Kidney epithelial cell (primary cell): ENCODE measurements at places on chromosomes 11 and 22.

GRCh38 chr11:116376054-116376453 is 396.7 kb downstream of the BUD13 start:
- no peak for DNase-seq

DNA sequence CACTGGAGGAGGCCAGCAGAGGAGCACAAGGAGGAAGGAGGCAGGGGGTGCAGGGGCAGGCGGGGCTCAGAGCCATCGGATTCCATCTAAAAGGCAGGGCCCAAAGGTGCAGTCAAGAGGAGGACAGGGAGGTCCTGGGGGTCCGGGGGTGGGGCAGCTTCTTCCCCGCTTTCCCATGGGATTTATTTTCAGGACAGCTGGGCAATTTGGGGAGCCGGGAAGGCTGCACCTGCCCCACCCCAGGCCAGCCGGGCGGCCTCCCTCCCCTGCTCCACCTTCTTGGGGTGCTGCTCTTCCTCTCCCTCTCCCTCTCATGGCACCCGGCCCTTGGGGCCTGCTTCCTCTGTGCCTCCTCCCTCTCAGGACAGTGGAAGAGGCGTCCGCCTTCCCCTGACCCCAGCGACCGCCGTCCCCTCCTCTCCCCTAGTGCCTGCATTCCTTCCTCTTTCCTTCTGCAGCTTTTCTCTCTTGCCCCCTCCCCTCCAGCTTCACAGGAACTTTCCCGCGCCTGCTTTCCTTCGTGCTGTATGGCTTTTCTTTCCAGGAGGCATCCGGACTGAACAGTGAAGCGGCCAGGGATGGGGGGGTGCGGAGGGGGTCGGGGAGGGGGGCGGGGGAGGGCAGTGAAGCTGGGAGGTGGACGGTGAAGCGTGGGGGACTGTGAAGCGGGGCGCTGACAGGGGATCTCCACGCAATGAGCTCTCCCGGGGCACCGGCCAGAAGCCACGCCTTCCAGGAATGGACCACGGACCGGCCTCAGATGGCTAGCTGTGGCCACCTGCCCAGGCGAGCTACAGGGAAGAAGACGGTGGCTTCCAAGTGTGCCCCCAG is 26.9 kb downstream of the APOBEC3H start:
- DNase-seq = no peak

- DNase-seq = no peak
Observed at GRCh38 chr11:15640318-15640717, 525.6 kb downstream of the INSC start.

DNA sequence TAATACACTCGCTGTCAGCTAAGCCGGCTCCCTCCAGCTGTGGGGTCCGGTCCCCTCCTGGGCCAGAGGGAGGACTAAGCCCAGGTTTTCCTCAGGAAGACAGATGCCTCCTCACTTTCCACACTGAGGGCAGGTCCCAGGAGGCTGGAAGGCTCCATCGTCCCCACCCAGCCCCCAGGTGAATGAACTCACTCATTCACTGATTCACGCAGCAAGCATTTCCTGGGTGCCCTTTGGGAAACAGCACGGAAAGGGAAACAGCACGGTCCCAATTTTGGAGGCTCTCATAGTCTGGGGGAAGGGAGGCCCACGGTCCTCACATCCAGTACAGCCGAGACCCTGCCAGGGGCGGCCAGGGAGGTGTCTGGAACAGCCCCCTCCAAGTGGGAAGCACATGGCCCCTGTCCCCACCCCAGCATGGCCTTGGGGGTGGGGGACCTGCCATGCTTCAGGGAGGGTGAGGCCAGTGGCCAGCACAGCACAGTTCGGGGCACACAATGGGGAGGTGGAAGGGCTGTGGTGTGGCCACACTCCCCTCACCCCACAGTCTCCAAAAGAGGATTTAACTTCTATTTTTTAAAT is 9.3 kb upstream of the TH start:
- DNase-seq = no peak
